ENCODE measurements at places on chromosomes 5 and 9.
A peak's percentile ranks its signal among the peaks of the same experiment; 100 is the strongest.

- no peak for DNase-seq
Measured at GRCh38 chr5:6243706-6244338, 134.5 kb downstream of the MED10 start.

DNA sequence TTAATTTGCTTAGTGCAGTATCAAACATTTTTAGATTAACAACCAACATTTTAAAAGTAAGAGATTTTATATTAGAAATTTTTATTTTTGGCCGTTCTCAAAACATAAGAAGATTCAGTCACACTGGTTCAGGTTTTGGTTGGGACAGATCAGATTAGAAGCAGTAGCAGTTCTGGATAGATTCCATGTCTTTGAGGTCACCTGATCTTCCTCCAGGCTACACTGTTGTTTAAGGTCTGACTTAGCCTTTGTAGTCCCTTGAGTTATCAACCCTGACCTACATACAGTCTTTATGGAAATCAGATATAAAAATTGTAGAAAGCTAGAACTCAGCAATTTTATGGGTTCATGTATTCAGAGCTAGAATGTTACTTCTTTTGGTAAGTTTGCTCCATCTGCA is 910.0 kb upstream of the WWC1 start:
- DNase-seq, result no peak

DNA sequence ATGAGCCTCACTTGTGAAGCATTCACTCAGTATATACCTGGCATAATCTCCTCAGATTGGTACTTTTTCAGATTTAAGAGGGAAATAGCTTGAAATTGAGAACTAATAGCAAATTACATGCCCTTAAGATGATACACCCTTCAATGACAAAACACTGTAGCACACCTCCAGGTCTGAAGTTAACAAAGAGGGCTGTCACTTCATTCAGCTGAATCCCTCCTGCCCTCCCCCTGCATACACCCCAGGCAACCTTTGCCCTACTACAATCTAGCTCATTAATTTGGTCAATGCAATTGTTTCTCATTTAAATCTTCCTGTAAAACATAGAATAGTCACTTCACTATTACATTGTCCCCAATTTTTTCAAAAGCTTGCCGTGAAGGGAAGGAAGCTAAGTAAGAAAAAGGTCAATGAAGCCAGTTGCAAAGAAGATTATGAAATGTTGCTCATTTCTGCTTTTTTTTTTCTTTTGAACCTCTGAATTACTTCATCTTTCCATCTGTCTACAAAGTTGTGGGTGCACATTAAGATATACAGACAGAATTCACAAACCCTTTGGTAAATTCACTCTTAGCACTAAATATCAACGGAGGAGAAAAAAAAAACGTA is 294.8 kb upstream of the PTGER4 start:
- no peak for DNase-seq

DNA sequence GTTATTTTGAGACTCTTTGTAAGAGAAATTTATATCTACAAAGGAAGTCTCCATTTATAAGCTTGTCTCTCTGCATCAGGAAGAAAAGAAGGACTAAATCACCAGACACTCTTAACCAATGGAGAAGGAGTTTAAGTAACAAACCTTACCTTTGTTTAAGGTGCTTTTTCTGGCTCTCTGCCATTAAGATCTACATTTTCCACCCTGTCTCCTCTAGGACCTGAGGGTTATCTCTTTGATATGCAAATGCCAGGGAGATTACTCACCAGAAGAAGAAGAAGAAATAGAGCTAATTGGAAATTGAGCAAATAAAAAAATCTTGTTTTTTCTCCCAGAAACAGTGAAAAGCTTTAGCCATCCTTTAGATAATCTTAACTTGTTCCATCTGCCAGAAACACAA is 60.9 kb downstream of the CDKN2A start:
- no peak for DNase-seq

- DNase-seq, result no peak
Measured at GRCh38 chr5:7878381-7878873, 9.5 kb downstream of the MTRR start.

DNA sequence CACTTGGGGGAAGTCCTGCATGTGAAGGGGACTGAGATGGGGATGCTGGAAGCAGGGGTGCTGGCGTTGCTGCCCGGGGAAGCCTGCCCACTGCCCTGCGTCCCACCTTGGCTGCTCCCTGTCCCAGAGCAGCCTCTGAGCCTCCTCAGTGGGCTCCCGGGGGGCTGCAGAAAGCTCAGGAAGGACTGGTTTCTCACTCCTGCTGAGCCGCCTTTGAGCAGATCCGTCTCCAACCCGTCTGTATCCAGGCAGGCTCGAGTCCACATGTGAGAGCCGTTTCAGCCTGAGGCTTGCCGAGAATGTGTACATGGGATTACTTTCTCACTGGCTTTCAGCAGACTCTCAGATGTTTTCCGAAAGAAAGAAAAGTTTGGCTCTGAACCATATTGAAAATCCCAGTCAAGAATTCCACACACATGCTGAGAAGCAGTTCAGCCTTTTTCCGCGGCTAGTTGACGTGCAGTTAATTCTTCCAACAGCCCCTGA is 95.3 kb upstream of the COL5A1 start:
- DNase-seq, result no peak

DNA sequence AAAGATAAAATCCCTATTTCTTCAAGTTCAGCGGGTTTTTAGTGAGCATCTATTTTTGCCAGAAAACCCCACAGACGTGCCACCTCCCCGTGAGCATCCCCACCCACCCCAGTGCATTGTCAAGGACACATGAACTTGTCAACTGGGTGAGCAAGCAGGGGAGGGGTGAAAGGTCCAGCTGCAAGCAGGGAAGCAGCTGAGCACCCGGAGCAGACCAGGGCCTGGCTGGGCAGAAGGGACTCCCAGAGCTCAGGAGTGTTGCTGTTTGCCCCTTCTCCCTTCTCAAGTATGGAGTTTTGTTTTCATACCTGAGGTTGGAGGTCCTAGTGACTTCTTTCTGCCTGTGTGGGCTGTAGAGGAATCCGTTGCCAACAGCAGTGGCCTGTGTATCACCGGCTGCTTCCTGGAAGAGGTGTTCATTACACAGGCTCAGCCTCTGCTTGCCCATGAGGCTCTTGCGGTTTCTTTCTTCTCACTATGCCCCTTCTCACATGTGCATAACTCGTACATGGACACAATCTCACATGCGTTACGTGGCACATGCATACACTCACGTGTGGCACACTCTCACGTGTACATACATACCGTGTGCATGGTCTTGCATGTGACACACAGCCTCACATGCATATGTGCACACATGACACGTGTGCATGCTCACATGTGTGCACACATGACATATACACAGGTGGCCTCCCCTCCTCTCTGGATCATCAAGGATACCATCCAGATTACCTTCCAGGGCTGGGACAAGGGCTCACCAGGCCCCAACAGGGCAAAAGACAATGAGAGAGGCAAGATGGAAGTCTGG is 126.7 kb downstream of the MVB12B start:
- no peak for DNase-seq

DNA sequence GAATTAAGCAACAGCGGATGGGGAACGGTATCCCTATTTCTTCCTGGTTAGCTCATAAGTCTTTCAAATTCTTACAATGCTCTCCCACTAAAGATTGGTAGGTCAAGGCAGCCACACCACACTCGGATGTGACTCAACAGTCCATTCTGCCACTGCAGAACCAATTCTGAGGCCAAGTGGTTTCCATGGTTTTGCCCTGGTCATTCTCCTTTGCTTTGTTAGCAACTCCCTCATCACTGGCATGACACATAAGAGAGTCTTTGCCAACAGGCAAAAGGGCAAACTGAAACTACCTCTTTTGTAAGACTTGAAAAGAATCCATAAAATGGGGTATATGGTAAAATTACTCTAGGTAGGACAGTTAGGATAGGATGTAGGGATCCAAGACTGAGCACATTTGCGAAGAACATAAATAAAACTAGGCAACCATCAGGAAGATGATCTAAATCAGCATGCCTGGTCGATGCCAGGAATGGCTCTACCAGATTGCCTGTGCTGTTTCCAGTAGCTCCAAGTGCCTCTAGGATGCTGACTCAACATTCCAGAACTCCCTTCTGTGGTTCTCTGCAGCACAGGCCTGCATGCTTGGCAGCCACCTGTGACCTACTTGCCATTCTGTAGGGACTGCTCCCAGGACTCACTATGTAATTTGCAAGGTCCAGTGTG is 105.4 kb downstream of the DCP2 start:
- no peak for DNase-seq

- no peak for DNase-seq
Measured at GRCh38 chr5:179181988-179182387, 121.8 kb downstream of the ZNF354C start.

GRCh38 chr5:180350711-180351465 is 2.2 kb downstream of the GFPT2 start:
- no peak for DNase-seq

DNA sequence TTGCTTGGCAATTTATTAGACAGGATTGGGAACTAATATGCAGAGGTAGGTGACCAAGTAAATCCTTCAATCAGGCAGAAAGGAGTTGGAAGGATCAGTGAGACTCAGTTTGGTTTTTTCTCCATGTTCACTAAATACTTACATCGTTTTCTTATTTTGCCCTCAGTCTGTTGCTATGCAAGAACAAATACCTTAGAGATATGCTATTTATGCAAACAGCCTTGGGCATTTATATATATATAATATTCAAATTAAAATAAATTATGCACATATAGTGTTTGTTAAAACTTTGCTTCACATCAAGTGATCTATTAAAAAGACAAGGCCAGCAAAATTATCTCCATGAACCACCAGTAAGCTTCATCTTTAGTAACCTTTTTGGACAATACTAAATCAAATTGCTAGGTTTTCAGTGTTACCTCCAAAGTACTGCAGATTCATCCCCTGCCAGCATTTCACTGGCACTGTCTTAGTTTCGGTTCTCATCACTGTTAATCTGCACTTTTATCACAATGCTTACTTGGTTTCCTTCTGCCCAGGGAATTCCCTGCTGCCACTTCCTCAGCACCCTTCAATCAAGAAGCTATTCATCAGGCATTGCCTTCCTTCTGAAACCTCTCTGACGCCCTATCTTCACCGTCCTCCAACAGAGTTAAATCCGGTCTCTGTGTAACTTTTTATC is 26.0 kb upstream of the LIFR start:
- no peak for DNase-seq

GRCh38 chr9:36717276-36717675 is 144.6 kb downstream of the MELK start:
- no peak for DNase-seq

- no peak for DNase-seq
Measured at GRCh38 chr9:108704156-108704852, 151.5 kb downstream of the ACTL7B start.

- no peak for DNase-seq
Measured at GRCh38 chr5:81105261-81105877, 127.8 kb upstream of the CKMT2 start.

DNA sequence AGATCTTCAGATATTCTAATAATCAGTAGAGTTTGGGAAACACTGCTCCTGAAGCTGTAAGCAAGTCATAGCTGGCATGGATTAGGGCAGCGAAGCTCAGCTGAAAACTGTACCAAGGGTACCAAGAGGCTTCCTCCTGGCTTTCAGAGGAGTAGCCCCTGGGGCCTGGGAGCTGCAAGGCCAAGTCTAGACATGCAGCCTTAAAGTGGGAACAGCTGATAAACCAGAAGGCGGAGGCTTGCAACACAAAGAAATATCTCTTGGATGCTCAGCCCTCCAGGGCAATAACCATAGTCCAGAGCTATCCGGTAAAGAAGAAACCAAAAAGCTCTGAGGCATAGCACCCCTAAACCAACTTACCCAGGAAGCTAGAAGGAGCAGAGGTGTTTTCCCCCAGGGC is 51.5 kb downstream of the MRPS30 start:
- no peak for DNase-seq

- DNase-seq, result no peak
Measured at GRCh38 chr9:135588371-135588770, 26.8 kb downstream of the PAEP start.

DNA sequence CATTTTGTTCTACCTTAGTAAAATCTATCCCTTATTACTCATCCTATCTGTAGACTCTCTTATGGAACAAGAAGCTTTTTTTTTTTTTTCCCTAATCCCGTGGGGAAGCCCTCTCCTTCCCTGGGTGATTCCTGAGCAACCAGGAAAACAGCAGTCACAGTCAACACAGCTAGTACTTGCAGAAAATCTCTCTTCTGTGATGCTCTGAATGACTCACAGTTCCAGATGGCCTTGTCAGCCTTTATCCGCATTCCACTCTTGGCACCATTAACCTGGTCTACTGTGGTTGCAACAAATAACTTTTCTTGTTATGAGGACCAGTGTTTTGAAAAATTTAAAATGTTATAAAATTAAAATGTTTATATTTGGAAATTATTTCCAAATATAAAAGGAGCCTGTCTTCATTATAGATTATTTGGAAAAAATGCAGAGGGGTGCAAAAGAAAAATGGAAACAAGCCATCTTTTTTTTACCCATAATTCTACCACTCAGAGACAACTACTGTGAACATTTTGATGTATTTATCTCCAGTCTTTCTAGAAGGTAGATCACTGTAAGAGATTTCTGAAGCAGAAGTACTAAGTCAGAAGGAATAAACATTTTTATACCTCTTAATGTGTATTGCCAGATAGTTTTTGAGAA is 486.7 kb downstream of the RAB3C start:
- peak; percentile 41 for DNase-seq

GRCh38 chr5:86118542-86118941 is 499.2 kb upstream of the COX7C start:
- DNase-seq, result peak; percentile 49

DNA sequence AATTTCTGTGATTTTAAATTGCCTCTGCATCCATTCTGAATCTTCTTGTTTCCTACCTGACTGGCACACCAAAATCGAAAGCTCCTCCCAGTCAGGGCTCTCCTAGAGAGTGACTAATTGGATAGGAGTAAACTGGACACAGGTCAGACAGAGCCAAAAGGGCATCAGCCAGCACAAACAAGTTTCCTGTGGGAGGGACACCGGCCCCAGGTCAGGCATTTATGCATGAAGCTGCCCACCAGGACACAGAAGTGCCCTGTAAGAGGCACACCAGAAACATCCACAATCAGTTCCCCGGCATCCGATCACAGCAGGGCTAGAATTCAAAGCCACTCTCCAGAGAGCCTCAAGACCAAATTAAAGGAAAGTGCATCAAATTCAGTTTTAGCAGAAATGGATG is 78.4 kb downstream of the SFXN1 start:
- no peak for DNase-seq

DNA sequence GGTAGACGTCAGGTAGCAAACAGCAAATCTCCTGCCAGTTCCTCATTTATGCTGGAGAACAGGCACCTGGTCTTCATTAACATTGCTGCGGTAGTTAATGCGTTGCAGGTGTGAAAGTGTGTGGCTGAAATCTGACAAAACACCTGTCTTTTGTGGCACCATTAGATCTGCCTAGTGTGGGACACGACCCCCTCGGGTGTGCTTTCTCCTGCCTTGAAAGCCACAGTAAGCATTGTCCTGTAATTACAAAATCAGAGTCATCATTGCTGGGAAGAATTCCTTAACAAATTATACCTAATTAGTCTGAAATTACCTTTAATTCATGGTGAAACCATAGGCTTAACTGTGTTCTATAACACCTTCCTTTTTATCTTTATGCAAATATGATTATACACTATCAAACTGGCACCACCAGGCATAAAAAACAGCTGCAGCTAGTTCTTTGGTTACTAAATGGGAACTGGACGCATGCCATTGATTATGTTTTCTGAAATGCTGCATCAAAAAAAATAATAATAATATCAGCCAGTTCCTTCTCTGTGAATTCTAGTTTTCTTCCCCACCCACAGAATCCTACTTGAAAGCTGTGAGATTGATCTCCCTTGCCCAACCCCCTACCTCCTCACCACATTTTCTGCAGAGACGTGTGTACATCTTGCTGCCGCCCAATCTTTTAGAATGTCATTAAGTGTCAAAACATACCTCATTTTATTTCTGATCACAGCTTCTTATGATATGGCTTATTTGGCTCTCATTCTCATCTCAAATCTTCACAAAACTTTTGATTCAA is 374.0 kb downstream of the NFIB start:
- DNase-seq, result peak; percentile 99

GRCh38 chr9:34375901-34376595 is 650 bp downstream of the MYORG start:
- DNase-seq, result peak; percentile 67

Data from NCI-H69 (cell line).